CD4-positive, alpha-beta T cell treated with Interleukin-1 beta for 1 hour (primary cell): ENCODE measurements at places on chromosomes 4 and X.

DNA sequence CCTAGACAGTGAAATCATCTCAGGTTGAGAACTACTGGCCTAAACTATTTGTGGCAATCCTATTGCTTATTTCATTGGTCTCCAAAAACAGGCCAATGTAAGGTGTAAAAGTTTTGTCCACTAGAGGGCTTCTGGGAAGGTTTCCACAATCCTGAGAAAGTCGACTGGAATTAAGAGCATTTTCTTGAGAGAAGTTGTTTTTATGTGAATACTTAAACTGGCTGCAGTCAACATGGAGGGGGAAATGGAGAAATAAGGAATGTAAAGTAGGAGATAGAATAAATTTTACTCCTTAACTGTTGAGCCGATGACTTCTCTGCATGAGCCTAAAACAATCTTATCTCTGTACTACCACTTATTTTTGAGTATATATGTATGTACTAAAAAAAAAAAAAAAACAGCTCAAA is 11.0 kb upstream of the EIF4E start:
- DNase-seq: no peak

GRCh38 chrX:3807906-3808305 is 94.5 kb upstream of the PRKX start:
- no peak for DNase-seq

DNA sequence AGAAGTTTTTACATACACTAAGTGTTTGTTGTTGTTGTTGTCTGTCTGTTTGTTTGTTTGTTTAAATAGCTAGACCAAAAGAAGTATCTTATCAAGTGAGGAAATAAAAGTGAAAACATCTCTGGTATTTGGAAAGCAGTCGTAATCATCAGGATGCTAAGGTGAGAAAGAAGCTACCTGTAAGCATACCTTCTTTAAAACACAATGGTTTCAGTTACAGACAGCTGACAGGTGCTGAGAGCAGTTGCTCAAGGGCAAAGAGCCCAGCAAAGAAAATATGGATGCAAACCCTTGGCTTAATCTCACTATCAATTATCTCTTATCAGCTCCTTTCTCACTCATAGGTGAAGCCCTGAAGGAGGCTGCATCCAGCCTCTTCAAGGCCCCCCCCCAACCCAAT is 42.8 kb upstream of the FBXW7 start:
- no peak for DNase-seq

DNA sequence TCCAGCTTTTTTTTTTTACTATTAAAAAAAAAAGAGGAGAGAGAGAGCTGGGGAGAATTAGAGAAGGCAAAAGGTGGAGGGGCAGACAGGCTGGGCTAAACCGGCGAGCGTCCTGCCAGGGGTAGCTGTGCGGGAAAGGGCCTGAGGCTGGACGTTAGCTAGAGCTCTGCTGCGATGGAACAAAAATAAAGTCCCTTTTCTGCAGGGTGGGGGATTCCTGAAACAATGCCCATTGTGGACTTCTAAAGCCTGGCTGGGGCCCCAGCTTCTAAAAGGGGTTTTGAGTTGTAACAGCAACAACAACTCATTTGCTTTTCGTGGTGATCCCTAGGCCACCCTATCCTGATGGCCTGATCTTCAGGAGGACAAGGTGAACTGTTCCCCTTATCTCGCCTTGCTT is 311.7 kb downstream of the FBXW7 start:
- DNase-seq: no peak

DNA sequence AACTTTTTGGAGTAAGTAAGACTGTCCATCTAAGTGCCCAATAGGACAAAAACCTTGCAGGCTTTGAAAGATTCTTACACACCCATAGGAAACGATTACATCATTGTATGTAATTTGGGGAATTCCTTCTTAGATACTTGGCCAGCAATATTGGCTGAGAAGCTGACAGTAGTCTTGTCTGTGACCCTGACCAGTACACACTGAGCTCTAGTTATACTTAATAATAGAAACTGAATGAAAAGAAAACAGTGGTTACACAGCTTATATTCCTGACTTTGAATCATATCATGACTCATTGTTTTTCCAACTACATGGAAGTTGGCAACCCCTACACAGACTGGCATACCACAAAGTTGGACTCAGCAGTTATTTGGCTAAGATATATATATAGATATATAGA is 7.1 kb upstream of the TLR2 start:
- peak; percentile 6 for DNase-seq

- peak; percentile 51 for DNase-seq
These were observed 193.6 kb upstream of the BANK1 start for GRCh38 chr4:101596781-101597552.

DNA sequence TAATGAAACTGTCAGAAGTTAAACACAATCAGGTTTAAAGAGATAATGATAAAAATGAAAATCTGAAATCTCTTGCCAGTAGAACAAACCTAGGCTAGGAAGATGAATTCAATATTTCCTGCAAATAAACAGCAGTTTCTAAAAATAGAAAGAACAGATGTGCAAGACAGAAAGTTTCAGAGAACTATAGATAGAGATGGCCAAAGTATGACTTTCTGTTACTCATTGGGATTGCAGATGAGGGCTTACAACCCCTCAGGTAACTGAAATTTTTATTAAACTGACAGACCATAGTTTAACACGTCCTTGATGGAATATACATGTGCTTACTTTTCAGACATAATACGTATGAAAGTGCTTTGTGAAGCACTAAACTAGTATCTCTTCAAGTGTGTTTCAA is 82.3 kb upstream of the PPARGC1A start:
- no peak for DNase-seq

DNA sequence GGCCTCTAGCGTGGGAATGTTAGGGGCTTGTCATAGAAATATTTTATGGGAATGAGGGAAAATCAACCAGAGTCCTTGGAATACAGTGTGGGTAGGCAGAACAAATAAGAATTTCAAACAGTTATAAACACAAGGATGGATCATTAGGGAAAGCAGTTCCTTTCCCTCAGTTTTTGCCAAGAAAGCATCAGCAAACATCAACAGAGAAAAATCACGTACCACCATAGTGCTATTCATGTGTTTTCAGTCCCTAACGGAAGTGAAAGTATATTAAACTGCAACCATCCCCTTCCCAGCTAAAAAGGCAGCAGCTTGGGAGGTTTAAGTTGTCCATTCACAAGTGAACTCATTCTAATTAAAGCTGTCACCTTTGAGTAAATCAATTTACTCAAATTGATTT is 334.4 kb upstream of the PCDH18 start:
- DNase-seq: no peak

- no peak for DNase-seq
These were observed 98.0 kb downstream of the PTTG2 start for GRCh38 chr4:38058151-38058550.

DNA sequence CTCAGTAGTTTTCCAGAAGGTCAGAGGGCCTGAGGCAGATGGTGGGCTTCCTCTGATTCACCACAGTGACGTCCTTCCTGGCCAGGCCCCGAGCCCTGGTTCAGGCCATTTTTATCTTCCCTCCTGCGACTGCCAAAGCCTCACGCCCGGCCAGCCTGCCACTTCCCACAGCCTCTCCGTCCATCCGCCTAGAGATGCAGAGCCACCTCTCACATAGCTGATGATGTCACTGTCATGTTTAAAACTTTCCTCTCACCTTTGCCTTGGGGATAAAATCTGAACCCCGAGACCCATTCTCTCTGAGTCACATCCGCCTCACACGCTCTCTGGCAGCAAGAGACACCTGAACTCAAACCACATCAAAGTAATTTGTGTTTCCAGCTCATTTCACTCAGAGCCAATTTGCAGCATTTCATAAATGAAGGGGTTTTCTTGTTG is 175.3 kb downstream of the QDPR start:
- peak; percentile 81 for DNase-seq

DNA sequence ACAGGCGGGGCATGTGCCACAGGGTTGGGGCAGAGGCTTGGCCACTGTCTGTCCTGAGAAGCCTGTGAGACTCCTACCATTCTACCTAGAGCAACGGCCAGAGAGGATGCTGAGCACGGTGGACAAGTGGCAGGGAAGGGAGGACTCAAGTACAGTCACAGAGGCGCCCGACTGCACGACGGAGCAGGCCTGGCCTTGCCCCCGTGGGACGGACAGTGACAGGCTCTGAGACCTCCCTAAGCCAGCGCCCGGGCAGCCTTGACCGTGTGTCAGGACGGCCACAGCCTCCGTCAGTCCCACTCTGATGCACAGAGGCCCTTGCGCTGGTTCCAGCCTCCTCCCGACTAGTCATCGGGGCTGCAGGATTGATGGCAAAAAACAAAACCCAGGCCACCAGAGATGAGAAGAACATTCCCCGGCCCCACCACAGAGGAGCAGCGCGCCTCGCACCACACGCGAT is 36.7 kb upstream of the MXD4 start:
- DNase-seq: no peak

DNA sequence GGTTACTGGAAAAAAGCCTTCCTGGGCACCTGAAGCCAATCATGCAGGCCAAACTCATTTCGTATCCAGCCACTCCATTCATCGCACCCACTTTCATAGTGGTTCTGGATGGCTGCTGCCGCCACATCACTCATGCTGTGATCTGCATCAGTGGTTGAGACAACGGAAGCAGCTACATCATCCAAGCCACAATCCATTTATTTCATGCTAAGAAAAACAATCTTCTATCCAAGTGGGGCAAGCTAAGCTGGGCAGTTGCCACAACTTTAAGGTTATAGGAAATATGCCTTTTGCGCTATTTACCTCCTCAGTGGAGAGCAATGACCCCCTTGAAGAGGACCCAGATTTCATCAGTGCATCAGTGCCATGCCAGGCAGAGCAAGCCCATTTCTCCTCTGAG is 124.6 kb downstream of the GRIA3 start:
- DNase-seq: no peak

- no peak for DNase-seq
These were observed 80.7 kb downstream of the FHIP1A start for GRCh38 chr4:151489462-151490203.

- DNase-seq: no peak
These were observed 12.7 kb upstream of the CAPN6 start for GRCh38 chrX:111282991-111283390.

DNA sequence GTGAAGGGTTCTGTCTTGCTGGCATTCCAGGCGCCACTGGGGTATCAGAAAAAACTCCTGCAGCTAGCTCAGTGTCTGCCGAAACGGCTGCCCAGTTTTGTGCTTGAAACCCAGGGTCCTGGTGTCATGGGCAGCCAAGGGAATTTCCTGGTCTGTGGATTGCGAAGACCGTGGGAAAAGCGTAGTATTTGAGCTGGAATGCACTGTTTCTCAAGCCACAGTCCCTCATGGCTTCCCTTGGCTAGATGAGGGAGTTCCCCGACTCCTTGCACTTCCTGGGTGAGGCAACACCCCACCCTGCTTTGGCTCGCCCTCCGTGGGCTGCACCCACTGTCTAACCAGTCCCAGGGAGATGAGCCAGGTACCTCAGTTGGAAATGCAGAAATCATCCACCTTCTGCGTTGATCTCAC is 40.1 kb downstream of the NOP14 start:
- no peak for DNase-seq

- DNase-seq: no peak
These were observed 1.4 kb downstream of the WDFY3 start for GRCh38 chr4:84964995-84965552.
